ENCODE measurements at places on chromosomes 2 and 18.

DNA sequence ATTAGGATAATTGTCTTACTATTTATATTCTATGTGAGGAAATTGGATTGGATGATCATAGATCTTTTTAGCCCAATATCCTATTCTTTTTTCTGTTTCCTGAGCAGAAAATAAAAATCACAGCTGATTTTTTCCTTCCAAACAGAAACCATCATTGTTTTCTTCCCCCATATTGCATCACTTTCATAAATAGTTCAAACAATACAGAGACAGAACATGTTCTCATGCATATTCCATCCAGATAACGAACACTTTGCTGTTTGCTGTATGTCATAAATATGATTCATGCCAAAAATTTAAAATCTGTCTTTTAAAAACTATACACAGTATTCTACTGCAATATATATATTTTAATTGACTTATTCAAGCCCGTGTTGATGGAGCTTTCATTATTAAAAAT is 22.0 kb upstream of the RALBP1 start:
- DNase-seq, result peak; percentile 17

DNA sequence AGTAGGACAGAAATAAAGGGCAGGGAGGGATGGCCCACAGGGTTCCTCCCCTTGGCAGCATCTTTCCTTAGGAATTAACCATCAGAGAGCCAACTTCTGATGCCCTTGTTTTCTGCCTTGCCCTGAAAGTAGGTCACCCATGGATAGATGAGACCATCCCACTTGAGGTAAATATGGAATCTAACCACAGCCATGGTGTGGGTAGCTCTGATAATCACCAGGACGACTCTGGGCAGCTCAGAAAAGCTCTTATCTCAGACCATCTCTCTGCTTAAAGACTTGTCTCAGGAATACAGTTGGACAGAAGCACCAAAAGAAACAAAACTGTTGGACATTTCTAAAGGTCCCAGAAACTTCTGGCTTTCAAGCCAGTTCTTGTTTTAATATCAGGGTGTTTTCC is 101.4 kb upstream of the CELF4 start:
- no peak for DNase-seq

- DNase-seq, result no peak
Measured at GRCh38 chr2:155310589-155310988, 612.1 kb downstream of the KCNJ3 start.

DNA sequence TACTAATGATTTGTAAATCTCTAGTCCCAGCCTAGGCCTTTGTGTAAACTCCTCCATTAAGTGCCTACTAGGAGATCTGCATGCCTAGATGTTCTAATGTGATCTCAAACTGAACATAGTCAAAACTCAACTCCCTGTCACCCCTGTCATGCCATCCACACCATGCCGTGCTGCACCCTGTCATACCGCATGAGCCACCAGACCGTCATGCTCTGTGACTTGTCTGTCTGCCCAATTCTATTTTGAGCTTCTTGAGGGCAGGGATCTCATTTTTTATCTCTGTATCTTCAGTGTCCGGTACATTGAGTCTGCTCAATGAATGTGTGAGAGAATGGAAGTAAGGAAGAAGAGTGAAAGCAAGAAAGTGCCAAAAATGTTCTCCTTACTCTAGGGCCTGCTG is 35.5 kb downstream of the GREB1L start:
- no peak for DNase-seq

GRCh38 chr18:26453386-26453901 is 94.9 kb downstream of the KCTD1 start:
- DNase-seq, result no peak

All from foreskin keratinocyte (primary cell).